Midbrain (tissue), 1 donor: ENCODE measurements at places on chromosomes 1 and 21.

DNA sequence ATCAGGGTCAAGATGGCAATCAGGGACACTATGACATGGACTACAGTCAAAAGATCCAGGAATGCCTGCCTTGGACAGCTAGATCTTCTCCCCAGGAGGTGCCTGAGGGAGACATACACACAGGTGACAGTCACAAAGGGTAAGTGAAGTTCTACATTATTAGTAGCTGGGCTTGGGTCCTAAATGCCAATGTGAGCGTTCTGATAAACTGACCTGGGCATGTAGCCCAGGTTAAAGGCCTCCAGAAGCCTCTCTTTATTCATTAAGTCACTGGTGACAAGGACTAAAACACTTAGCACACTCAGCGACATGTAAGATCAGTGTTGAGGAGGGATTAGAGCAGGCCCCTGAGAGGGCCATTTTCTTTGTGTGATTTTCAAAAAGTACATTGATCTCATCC lies 48.9 kb upstream of the HSD17B7 start:
- no peak for DNase-seq

- peak; percentile 60 for DNase-seq
Observed at GRCh38 chr1:213987422-213987926, 299 bp upstream of the PROX1 start.

DNA sequence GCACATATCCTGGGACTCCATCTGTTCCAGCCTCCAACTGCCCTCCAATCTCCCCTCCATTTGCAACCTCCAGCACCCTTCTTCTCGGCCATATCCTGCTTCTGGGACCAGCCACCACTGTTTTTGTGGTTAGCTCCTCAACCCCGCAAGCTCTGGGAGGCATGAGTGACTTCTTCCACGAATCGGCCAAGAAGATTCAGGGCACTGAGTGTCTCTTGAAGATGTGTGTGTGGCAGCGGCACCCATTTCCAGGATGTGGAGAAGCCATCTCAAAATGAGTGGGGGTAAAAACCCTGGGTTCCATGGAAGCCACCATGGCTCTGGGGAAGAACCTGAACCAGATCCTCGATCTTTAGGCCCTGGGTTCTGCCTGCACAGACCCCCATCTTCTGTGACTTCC lies 194.6 kb downstream of the SLC45A1 start:
- DNase-seq = no peak

DNA sequence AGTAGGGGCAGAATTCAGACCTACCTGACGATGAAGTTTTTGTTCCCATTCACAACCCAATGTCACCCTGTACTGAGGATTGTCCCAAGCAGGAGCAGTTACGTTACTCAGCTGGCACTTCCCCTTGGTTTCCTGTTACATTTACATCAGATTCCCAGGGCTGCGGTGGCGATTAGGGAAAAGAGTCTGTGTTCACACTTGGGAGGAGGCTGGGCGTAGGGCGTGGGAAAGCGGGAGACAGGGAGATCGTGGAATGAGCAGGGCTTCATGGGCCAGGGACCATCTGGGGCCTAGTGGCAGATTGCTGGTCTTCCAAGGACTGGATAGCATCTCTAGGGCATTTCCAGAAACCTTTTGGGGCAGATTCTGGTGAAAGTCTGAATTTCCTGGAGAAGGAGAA lies 39.0 kb downstream of the TBX19 start:
- DNase-seq = no peak

DNA sequence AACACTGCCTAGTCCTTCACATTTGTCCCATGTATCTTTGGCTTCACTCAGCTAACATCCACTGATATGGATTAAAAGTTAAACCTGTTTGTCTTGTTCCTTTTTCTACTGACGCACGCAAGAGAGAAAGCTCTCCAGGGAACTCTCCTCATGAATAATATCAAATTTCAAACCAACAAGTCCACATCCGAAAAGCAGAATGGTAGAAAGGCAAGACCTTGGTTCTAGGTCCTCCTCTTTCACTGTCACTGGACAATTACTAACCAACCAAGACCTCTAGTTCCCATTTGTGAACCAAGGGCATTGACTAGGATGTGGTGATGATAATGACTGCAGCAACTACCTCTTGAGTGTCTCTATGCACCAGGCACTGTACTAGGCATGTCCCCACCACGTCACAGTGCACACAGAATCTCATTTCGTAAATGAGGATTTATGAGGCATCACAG lies 8.4 kb downstream of the PLPP3 start:
- no peak for DNase-seq

GRCh38 chr1:111592389-111593361 lies 26.9 kb upstream of the RAP1A start:
- DNase-seq = peak; percentile 28

DNA sequence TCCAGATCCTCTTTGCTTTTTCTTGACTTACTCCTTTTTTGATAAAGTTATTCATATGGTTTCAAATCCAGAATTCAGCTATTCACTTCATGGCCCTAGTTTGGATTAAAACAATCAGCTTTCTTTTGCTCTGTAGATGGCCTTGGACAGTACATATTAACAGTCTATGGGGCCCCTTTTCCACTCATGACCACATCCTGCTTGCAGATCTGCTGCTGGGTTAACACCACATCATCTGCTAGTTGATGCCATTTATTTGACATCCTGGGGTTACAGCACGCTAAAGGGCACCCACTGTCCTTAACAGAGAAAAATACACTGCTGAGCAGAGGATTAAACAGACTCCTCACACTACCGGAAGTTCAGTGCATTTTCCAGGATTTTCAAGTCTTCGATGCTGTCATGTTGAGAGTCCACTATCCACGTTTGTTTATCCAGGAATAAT lies 941 bp upstream of the IFI16 start:
- no peak for DNase-seq

- no peak for DNase-seq
Observed at GRCh38 chr21:45540601-45540970, 1.7 kb downstream of the SLC19A1 start.

- no peak for DNase-seq
Observed at GRCh38 chr1:205579711-205580110, 52.1 kb downstream of the ELK4 start.

DNA sequence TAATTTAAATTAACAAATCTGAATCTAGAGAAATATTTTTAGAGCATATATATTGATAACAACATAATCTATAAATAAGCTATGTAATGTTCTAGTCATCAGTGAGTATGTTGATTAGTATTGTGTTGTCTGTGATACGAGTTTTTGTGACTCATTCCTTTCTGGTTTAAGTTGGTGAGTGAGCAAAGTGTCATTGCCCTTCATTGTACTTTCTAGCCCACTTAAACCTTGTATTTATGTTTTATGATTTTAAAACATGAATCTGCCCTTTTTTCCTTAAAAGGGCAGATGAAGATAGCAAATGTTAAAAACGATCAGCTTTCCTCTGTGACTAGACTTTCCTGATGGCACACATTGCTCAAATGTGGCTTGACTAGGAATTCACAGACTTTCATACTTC lies 38.5 kb downstream of the MACO1 start:
- no peak for DNase-seq

GRCh38 chr1:46521414-46521813 lies 30.0 kb downstream of the KNCN start:
- DNase-seq = no peak

GRCh38 chr1:186845576-186846210 lies 16.9 kb downstream of the PLA2G4A start:
- DNase-seq = no peak

DNA sequence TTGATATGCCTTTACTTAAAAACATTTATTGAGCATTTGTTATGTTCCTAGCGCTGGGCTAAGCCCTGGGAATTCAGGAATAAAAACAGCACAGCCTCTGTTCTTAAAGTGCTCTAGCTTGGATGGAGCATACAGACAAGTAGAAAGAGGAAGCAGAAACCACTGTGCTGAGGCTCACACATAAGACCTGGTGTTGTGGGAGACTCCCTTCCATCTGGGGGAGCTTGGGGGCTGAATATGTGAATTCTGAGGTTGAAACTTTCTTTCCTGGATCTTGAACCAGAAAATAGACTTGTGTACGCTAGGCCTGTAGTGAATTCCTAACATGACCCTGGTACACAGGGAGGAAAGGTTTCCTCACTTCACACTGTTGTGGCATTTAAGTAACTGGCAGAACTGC lies 209.9 kb downstream of the ZNF326 start:
- no peak for DNase-seq

DNA sequence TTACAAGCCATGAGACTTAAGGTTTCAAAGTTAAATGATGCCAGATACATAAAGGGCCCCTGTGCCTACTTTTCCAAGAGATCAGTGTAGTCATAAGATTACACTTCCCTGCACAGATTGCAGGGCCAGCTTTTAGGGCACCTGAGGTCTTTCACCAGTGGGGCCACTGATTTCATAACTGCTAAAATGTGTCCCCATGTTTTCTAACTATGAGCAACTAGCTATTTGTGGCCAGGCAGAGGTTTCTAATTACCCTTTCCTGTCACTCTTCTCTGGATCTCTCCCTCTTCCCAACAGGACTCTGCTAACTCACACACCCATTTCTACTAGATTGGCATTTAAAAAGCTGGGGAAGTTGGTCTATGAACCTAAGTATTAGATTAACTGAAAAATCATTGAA lies 207.1 kb upstream of the SGIP1 start:
- DNase-seq = no peak

GRCh38 chr1:12163210-12163609 lies 3.6 kb upstream of the TNFRSF1B start:
- no peak for DNase-seq

DNA sequence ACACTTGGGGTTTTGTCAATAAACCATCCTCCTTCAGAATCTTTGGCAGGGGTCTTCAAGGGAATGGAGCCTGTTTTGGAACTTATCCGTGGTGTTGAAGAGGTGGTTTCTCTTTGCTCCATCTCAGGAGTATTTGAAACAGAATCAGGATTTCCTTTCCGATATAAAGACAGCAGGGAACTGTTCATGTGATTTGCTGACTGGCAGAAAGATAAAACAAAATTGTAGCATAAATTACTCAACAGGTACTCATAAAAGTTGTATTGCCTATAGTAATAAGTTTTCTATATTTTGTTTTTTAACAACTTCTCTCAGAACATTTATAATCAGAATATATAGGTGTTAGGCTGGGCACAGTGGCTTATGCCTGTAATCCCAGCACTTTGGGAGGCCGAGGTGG lies 21.9 kb downstream of the NVL start:
- DNase-seq = no peak

- DNase-seq = no peak
Observed at GRCh38 chr1:209672705-209673630, 2.2 kb upstream of the G0S2 start.

GRCh38 chr1:164602101-164602422 lies 43.1 kb downstream of the PBX1 start:
- no peak for DNase-seq

DNA sequence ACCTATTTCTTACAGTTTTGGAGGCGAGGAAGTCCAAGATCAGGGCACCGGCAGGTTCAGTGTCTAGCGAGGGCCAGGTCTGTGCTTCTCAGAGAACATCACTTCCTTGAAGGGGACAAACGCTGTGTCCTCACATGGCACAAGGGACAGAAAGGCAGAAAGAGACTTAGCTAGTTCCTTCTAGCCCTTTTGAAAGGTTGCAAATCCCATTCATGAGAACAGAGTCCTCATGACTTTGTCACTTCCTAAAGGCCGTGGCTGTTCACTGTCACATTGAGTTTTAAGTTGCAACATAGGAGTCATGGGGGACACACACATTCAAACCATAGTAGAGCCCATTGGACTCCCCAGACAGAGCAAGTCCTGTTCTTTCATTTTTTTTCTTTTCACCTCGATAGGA lies 27.4 kb downstream of the PER3 start:
- no peak for DNase-seq

GRCh38 chr1:18927082-18927653 lies 24.8 kb upstream of the ALDH4A1 start:
- DNase-seq = no peak

DNA sequence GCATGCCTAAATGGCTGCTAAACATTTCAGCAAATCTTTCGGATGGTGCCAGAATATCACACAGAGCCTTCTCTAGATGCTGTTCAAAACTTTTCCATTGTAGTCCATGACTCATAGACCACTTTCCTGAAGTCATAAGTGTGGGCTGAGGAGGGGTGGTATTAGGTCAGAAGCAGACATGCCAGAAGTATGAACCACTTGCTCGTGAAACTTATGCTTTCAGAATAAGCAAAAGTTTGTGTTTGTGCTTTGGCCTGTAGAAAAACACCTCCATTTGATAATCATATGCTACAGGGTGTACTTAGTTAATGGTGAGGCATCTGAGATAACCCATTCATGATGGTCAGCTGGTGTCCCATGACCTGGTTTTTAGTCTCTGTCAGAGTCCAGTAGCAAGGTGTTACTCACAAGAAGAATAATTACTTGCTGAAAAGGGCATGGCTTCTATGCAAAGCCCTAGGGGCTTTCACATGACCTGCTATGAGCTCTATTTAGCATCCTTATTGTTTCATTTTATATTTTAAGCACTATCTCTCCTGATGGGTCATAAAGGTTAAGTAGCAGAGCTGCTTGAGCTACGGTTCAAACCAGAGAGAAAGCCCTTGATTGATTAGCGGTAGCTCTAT lies 183.1 kb upstream of the IVNS1ABP start:
- no peak for DNase-seq

DNA sequence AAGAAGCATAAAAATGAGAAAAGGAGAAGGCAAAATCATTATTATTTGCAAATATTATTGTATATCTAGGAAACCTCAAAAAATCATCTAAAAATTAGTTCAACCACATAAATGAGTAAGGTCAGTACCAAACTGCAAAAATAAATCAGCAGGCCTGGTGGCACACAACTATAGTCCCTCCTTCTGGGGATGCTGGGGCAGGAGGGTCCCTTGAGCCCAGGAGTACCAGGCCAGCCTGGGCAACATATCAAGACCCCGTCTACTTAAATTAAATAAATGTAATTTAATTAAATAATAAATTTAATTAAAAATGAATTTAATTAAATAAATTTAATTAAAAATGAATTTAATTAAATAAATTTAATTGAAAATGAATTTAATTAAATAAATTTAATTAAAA lies 40.3 kb upstream of the TRIM67 start:
- no peak for DNase-seq

- DNase-seq = no peak
Observed at GRCh38 chr1:42955311-42956063, 3.2 kb downstream of the SLC2A1 start.

GRCh38 chr1:97870589-97870988 lies 50.2 kb downstream of the DPYD start:
- peak; percentile 23 for DNase-seq

DNA sequence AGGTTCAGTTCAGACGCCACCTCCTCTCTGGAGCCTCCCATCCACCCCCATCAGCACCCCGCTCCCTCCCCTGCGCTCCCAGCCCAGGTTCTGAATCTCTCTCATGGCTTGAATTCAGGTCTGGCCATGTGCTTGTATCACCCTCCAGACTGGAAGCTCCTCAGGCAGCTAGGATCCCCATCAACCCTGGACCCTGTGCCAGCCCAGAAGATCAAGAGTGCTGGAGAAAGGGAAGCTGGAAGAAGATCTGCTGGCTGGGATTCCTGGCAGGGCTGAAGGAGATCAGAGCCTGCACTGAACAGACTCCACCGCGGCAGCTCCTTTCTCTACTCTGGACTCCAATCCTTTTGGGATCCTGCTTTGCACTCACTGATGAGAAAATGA lies 11.7 kb upstream of the TINAGL1 start:
- DNase-seq = no peak

GRCh38 chr1:175708787-175709186 lies 34.6 kb downstream of the TNR start:
- no peak for DNase-seq

- no peak for DNase-seq
Observed at GRCh38 chr1:150798525-150798924, 9.5 kb downstream of the CTSK start.

- no peak for DNase-seq
Observed at GRCh38 chr1:180343921-180344769, 114.1 kb downstream of the LHX4 start.
